ENCODE measurements at places on chromosomes 5 and 9. TPM values are rescaled to one million over a fixed set of nuclear protein-coding genes. Genes with fewer than 3 reads are reported as not detected.

DNA sequence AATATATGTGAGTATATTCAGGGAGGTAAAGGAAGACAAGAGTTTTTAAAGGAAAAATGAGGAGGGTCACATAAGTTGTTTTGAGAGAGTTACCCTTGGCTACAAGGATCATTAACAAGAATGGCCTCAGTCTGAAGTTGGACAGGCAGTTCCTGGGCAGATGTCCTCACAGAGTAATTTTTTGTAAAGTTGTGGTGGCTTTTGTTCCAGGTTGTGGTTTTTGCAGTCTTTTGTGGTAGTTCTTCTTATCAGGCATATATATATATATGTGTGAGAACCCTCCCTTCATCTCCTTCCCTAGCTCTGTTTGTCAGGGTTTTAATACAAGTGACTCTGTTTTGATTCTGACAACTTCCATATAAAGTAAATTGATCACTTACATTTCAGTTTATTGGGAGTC lies 60.0 kb downstream of the CSNK1G3 start:
- no peak overlapping the region for H3K27ac ChIP-seq
- H3K4me1 ChIP-seq, result peaks cover 5% of the 10 kb centered on the region
- H3K4me3 ChIP-seq, result no peak overlapping the region
- no peaks in the 10 kb centered on the region for H3K36me3 ChIP-seq

The CDKN2B-AS1 gene
- total RNA-seq, result 1.2 TPM

GRCh38 chr9:122819326-122819725 lies 9.1 kb downstream of the PDCL start:
- no peak for DNase-seq
- H3K27me3 ChIP-seq, result no peaks in the 10 kb centered on the region
- no peak overlapping the region for H3K4me3 ChIP-seq
- H3K27ac ChIP-seq, result no peak overlapping the region
- peaks cover 4% of the 10 kb centered on the region for H3K36me3 ChIP-seq

The SOX30 gene
- total RNA-seq, result 0.12 TPM

DNA sequence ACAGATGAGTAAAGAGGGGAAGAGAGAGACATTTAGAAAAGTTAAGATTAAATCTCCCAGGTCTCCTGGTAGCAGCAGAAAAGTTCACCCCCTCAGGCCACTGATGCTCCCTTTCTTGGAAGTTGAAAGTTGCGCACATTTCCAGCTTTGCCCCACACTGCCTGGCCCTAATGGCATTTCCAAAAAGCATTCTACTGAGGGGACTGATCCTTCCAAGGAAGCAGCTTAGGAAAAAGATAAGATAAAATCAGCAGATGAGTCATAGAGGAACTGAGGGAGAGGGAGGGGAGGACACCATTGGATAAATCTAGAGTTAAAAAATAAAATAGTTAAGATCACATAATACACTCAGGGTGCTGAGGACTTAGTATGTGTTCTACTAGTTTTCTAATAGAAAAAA lies 67.6 kb upstream of the SLC12A2 start:
- DNase-seq, result no peak
- H3K4me1 ChIP-seq, result no peaks in the 10 kb centered on the region
- H3K27me3 ChIP-seq, result no peaks in the 10 kb centered on the region
- H3K4me3 ChIP-seq, result no peak overlapping the region
- H3K36me3 ChIP-seq, result no peaks in the 10 kb centered on the region

The CPEB4 gene
- total RNA-seq, result 50.4 TPM

The NRG2 gene
- 0.81 TPM for total RNA-seq

DNA sequence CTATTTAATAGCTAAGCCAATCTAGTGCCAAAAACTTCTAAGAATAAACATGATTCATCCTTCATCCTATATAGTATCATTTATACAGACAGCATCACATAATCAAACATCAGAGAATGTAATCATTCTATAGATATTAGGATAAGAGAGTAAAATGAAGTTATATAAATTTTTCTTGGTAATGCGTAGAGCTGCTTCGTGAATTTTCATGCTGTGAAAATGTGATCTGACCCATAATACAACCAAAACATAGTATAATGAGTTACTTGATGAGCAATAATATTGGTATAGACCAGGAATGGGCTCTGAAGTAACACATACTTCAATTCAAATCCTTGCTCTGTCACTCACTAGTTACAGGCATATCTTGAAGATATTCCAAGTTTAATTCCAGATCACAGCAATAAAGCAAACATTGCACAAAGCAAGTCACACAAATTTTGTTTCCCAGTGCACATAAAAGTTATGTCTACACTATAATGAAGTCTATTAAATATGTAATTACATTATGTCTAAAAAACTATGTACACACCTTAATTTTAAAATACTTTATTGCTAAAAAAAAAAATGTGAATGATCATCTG lies 23.9 kb downstream of the NR2F1-AS1 start:
- no peaks in the 10 kb centered on the region for H3K27me3 ChIP-seq
- no peak for DNase-seq
- no peak overlapping the region for H3K27ac ChIP-seq
- H3K4me1 ChIP-seq, result no peaks in the 10 kb centered on the region
- no peaks in the 10 kb centered on the region for H3K36me3 ChIP-seq
- H3K4me3 ChIP-seq, result no peak overlapping the region

The SLC6A18 gene
- total RNA-seq, result not detected

DNA sequence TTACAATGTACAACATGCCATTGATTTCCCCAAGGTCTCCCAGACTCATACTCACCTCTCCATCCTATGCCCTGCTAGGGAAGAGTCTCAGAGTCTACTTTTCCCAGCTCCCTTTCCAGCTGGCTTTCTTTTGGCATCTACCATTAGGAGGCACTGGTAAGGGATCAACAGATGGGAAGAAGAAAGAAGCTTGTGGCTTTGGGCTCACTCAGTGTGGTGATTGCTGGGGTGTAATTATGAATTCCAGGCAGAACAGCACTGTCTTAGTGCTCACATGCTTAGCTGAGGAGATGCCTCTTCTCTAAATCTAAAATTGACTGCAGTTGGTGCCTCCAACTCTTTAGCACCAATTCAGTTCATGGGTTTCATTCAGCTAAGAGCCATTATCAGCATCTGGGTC lies 330.0 kb downstream of the PSAT1 start:
- H3K27me3 ChIP-seq, result no peaks in the 10 kb centered on the region
- no peak overlapping the region for H3K27ac ChIP-seq
- no peak for DNase-seq
- H3K4me3 ChIP-seq, result no peak overlapping the region
- no peaks in the 10 kb centered on the region for H3K4me1 ChIP-seq
- no peaks in the 10 kb centered on the region for H3K36me3 ChIP-seq

DNA sequence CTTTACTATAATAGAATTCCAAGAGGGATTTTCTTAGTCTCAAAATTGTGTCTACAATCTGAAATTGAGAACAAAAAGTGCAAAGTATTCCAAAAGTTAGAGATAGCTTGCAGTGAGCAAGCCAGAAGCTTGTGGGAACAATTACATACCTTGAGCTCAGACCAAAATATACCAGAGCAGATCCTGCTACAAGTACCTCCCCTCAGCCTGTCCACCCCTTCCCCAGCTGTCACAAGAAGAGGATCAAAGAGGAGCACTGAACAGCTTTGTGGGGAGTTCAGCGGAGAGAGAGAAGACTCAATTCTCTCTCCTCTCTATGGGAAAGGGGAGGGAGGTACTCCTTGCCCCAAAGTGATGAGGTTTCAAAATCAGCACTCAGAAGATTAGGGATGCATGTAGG lies 869.2 kb upstream of the DMAC1 start:
- H3K27ac ChIP-seq, result no peak overlapping the region
- H3K4me1 ChIP-seq, result no peaks in the 10 kb centered on the region
- H3K4me3 ChIP-seq, result no peak overlapping the region
- no peaks in the 10 kb centered on the region for H3K27me3 ChIP-seq
- H3K36me3 ChIP-seq, result no peaks in the 10 kb centered on the region

DNA sequence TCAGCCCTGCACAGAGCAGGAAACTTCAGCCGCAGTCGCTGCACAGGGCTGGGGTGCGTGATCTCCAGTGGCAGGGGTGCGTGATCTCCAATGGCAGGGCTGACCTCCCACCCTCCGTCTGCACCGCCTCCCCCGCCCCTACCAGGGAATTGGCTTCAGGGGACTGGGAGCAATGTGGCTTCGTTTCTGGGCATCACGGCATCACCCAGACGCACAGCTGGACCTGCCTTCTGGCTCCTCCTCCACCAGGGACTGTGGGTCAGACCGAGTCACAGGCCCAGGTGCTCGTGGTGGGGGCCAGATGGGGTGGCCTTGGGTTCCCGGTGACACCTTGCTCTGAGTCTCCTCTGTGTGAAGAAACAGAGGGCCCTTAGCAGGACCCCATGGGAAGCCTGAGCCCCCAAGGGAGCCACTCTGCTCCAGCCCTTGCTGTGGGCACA lies 51.1 kb downstream of the AHRR start:
- peak; percentile 62 for DNase-seq
- no peak overlapping the region for H3K27ac ChIP-seq
- no peaks in the 10 kb centered on the region for H3K36me3 ChIP-seq
- H3K27me3 ChIP-seq, result no peaks in the 10 kb centered on the region
- no peak overlapping the region for H3K4me3 ChIP-seq

DNA sequence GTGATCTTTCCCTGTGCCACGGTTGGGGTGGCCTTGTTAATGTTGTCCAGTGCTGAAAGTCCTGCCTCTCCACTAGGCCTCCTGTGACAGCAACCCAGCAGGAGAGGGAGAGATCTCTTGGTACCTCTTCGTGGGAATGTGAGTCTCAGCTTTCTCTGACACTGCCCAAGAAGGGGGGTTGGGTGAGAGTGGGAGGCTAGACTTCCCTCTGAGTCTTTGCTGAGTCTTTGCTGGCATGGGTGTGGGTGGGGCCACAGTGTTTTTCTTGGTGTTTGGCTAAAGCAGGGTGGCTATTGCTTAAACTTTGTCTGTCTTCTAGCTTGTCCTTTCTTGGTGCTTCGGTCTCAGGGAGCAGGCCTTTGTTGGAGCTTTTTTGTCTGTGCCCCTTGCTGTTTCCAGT lies 145.6 kb downstream of the GNA14 start:
- H3K4me1 ChIP-seq, result no peaks in the 10 kb centered on the region
- no peak overlapping the region for H3K27ac ChIP-seq
- no peak for DNase-seq
- no peaks in the 10 kb centered on the region for H3K27me3 ChIP-seq

DNA sequence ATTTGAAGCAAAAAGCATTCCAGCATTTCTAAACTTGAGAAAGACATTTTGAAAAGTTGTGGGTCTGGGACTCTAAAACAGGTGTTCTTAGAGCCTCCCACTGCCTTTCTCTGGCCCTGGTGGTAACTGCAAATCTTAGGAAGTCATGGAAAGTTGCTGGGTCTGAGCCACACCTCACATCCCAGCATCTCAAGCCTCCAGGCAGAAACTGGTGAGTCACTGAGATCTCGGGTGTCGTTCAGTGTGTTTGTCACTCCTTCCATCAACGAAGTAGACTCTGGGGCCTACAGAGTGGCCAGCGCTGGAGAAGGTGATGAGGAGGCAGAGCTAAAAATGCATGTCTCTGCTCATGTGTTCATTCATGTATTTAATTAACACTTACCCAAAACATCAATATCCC lies 59.6 kb upstream of the C5orf58 start:
- no peaks in the 10 kb centered on the region for H3K4me1 ChIP-seq
- no peaks in the 10 kb centered on the region for H3K36me3 ChIP-seq
- H3K4me3 ChIP-seq, result no peak overlapping the region
- DNase-seq, result no peak
- H3K27ac ChIP-seq, result no peak overlapping the region

- no peak overlapping the region for H3K4me3 ChIP-seq
- no peaks in the 10 kb centered on the region for H3K27me3 ChIP-seq
- peak; percentile 73 for DNase-seq
- no peak overlapping the region for H3K27ac ChIP-seq
- H3K4me1 ChIP-seq, result no peaks in the 10 kb centered on the region
These were observed 29.9 kb downstream of the HMCN2 start for GRCh38 chr9:130295431-130295830.

The TAF11L3 gene
- not detected for total RNA-seq

The NRARP gene
- total RNA-seq, result 13.3 TPM

GRCh38 chr5:136202469-136203205 lies 9.7 kb upstream of the SMIM32 start:
- no peak overlapping the region for H3K27ac ChIP-seq
- H3K4me1 ChIP-seq, result no peaks in the 10 kb centered on the region
- no peaks in the 10 kb centered on the region for H3K36me3 ChIP-seq

DNA sequence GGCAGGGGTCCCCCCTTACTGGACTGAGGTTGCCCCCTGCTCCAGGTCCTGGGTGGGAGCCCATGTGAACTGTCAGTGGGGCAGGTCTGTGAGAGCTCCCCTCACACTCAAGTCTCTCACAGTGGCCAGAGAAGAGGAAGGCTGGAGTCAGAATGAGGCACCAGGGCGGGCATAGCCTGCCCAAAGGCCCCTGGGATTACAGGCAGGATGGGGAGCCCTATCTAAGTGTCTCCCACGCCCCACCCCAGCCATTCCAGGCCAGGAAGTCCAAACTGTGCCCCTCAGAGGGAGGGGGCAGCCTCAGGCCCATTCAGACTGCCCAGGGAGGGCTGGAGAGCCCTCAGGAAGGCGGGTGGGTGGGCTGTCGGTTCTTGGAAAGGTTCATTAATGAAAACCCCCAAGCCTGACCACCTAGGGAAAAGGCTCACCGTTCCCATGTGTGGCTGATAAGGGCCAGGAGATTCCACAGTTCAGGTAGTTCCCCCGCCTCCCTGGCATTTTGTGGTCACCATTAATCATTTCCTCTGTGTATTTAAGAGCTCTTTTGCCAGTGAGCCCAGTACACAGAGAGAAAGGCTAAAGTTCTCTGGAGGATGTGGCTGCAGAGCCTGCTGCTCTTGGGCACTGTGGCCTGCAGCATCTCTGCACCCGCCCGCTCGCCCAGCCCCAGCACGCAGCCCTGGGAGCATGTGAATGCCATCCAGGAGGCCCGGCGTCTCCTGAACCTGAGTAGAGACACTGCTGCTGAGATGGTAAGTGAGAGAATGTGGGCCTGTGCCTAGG lies at the start of gene CSF2:
Gene CSF2 (plus strand): TSS at position 559 of the 783 bp plus-strand sequence. CDS start 35 bp downstream, at position 594.
- no peaks in the 10 kb centered on the region for H3K4me1 ChIP-seq
- H3K27me3 ChIP-seq, result no peaks in the 10 kb centered on the region
- no peak within 1 kb of the TSS for H3K27ac ChIP-seq
- DNase-seq, result peak; percentile 62

DNA sequence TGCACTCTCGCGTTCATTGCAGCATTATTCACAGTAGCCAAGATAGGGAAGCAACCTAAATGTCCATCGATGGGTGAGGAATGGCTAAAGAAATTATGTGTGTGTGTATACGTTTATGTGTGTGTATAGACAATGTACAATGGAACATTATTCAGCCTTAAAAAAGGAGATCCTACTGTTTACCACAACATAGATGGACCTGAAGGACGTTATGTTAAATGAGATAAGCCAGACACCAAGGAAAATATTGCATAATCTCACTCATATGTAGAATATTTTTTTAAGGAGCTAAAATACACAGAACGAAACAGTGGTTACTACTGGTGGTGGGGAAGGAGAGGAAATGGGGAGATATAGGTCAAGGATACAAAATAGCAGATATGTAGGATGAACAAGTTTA lies 2.4 kb downstream of the KIF2A start:
- peaks cover 4% of the 10 kb centered on the region for H3K4me1 ChIP-seq
- no peak overlapping the region for H3K4me3 ChIP-seq
- H3K27ac ChIP-seq, result no peak overlapping the region
- H3K27me3 ChIP-seq, result no peaks in the 10 kb centered on the region

The UBTD2 gene
- total RNA-seq, result 17.0 TPM
